ENCODE measurements at places on chromosomes 1 and 21. TPM values are rescaled to one million over a fixed set of nuclear protein-coding genes. Genes with fewer than 3 reads are reported as not detected.

DNA sequence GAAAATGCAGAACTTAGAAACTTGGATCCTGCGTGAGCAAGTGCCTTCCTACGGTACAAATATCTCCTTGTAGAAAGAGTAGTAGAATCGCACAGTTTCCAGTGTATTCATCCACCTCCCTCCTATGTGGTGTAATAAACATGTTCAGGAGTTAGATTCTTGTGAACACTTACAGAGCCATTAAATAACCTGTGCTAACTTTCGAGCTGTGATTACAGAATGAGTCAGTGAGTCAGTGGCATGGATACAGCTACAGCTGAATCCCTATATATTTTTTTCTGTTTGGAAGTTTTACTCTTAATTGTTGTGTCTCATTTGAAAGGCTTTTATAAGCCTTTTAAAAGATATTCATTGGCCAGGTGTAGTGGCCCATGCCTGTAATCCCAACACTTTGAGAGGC, 148.7 kb downstream of the EDEM3 start:
- DNase-seq, result peak; percentile 12

GRCh38 chr1:7103361-7103782, 318.1 kb downstream of the CAMTA1 start:
- no peak for DNase-seq

GRCh38 chr1:76867342-76868130, at the start of gene ST6GALNAC5:
Gene ST6GALNAC5, plus strand, starts transcription at chr1:76867480.
- DNase-seq, result no peak

DNA sequence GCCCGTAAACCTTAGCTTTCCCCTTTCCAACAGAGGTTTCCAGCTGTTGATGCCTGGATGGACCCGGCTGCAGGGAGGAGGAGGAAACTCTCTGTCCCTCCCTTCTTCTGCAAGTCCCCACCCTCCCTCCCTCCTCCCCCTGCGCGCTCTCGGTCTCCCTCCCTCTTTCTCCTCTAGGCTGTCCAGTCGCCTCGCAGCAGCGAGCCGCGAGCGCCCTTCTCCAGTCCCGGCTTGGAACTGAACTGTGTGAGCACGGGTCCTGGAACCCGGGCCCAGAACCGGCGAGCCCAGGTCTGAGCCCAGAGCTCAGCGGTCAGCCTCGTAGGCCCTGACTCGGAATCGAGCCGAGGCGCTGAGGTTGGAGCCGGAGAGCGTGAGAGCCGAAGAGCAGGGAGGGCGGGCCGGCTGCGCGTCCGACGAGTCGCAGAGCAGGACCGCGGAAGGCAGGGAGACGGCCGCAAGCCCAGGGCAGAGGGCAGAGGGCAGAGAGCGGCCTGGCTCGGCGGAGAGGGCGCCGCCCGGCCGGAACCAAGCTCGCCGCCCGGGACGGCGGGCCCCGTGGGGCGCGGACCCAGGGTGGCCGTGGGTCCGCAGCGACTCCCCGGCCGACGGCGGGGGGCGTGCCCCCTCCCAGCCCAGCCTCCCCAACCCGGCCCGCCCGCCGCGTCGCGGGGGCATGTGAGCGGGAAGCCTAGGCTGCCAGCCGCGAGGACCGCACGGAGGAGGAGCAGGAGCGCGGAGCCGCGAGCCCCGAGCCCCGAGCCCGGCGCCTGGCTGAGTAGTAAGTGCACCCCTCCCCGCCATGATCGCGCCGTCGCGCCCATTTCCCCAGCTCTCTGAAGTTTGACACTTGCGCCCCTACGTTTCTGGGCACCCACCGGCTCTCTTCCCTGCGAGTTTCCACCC, at the start of gene SOX13:
Gene SOX13, plus strand, starts transcription at position 185 of the 906 bp plus-strand sequence. CDS start 39,801 bp downstream, outside the sequence.
- peak; percentile 95 for DNase-seq

DNA sequence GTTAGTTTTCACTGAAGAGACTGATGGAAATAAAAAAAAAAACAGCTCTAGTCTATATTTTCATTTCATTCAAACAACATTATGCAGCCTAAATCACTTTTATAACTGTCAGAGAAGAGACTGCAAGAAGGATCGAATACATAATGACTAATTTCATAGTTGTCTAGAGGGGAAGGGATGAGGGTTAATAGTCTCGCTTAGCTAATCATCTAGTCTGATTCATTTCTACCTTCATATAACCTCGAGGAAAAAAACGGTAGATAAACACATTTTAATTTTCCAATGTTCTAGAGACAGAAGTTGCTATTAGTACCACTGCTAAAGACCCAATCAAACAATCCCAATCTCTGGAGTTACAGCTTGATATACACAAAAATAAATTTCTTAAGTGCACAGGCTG, 3.5 kb downstream of the FUBP1 start:
- DNase-seq, result no peak

DNA sequence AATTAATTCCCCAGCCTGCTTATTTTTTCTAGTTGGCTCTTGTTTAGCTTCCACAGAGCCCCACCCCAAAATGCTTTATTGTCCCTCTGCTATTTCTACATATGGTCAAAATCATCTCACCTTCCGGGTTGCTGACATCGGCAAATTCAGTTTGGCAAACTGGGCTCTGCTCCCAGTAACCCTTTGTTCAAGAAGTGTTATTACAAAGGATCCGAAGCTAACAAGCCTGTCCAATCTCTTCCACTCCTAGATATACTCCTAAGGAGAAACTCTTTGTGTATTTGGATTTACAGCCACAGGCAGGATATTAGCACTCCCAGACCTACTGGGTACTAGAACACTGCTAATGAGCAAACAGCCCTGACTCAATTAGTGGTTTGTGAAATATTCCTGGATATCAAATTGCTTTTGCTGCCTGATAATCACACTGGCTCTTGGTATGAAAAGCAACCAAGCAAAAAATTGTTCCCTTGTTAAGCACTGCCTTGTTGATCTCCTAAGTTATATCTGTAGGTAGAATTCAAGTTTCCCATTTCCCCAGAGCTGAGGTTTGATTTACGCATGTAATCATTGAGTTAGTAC, 4.0 kb downstream of the JUN start:
- no peak for DNase-seq

DNA sequence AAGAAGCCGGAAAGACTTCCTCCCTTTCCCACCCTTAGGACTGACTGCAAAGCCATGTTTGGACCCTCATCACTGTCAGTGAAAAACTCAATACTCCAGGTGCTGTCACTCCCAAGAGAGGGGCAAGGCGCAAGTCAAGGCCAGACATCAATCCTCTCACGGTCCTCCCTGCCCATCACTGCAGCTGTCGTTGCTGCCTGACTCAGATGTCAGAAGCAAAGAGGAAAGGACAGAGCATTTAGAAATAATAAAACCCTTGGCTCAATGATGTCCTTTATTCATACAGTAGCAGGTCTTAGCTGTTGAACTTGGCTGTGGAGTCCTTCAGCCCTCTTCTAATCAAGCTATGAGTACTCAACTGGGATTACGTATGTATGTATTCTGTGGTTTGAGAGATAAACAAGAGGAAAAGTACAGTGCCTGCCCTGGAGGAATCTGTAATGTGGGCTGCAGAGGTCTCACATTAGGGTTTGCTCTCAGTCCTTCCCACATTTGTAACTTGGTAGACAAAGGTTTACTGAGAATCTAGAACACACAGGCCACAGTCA, 13.5 kb downstream of the SUSD4 start:
- no peak for DNase-seq

- no peak for DNase-seq
Measured at GRCh38 chr1:59045137-59045536, 251.8 kb upstream of the FGGY start.

GRCh38 chr1:207025146-207025880, 7.2 kb downstream of the C1orf116 start:
- DNase-seq, result peak; percentile 87

GRCh38 chr1:54804471-54805132, 3.5 kb upstream of the TTC22 start:
- no peak for DNase-seq

DNA sequence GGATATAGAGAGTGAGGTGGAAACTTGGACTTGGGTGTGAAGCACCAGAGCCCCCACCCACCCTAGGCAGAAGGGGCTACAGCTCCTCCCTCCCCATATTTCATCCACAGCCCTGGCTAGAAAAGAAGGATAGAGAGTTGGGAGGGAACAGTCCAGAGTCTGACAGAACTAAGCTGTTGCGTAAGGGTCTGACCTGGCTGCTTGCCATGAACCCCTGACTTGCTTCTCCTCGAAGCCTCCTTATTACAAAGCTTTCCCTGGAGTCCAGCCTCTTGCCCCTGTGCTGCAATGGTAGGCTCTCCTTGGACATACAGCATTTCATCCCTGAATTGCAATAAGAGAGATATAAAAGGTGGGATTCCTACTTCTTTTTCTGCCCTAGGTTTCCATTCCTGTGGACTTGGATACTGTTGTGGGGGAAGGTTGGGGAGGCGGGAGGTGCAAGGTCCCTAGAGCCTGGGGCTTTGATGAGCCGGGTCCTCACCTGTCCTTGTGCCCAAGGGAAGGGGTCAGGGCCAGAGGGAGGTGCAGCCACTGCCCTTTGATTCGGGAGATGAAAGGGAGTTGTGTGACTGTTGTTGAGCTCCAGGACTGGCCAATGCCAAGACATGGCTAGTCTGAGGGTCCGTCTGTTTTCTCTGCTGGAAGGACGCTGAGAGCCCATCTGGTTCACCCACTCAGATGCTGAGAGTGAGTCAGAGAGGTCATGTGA, 2.7 kb downstream of the RHBG start:
- DNase-seq, result no peak

DNA sequence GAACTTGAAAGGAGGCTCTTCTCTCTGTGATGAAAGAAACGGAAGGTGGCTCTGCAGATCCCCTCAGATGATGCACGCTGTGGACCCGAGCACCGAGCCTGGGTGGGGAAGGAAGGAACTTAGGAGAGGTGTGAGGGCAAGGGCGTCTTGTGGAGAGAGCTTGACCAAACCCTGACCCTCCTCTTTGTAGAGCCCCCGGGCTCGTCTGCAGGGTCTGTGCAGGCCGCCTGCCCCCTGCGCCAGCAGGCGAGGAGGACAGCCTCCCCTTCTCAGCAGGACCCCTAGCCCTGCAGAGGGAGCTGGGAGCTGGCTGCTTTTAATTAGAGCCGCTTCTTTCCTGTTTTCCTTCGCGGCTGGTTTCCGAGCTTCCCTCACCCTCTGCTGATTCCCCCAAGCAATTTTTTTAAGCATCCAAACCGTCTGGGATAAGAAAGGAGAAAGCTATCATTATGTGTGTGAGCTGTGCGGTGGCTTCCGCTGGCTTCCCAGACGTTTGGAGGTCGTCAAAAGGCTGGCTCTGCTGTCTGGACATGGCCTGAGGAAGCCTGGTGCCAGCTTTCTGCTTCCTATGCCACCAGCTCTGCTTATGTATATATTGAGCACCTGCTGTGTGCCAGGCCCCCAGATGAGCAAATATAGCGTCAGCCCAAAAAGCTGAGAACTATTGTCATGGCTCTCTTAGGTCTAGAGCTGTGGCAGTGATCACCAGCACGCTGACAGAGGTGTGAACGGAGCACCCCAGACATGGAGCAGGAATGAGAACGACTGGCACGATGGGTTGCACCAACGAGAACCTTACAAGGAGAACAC, 160.2 kb upstream of the IRF2BP2 start:
- no peak for DNase-seq

DNA sequence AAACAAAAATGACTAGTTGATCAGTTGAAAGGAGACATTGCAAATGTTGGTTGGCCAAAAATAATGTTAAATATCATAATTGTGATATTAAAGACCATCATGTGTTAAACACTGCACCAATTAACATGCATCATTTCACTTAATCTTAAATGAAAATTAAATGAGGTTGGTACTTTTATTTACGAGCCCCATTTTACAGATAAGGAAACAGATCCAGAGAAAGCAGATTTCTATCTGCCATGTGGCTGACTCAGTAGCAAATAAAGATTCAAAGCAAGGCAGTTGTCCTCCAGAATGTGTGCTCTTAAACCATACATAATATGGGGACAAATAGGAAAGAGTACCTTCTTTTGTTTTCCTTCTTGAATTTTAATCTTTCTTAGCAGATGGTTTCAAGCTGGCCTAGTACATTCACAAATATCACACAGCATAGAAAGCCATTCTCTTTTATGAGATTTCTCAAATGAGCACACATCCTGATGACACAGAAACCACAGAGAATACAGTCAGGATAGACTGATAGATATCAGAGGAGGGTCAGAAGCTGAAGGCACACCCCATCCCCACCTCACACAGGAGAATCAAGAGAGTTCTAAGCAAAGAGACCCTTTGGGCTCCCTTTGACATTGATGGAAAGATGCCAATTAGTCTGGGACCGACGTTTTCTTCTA, 647.9 kb upstream of the CAMK1G start:
- no peak for DNase-seq

Gene LRRC53
- not detected for total RNA-seq

Gene RUNX1
- total RNA-seq, result 3.7 TPM

Gene TACSTD2
- total RNA-seq, result 2.5 TPM

Gene PALMD
- 31.8 TPM for total RNA-seq

Gene FCGR3A
- 8.6 TPM for total RNA-seq

Gene SNX7
- 27.5 TPM for total RNA-seq
